Stimulated activated CD4-positive, alpha-beta T cell treated with anti-CD3 and anti-CD28 coated beads, Interleukin-15, amount 100 ng/mL, for 1 hour (primary cell): ENCODE measurements at places on chromosomes 5 and 9.

- no peak for DNase-seq
Observed at GRCh38 chr9:14677872-14678271, 15.4 kb downstream of the ZDHHC21 start.

DNA sequence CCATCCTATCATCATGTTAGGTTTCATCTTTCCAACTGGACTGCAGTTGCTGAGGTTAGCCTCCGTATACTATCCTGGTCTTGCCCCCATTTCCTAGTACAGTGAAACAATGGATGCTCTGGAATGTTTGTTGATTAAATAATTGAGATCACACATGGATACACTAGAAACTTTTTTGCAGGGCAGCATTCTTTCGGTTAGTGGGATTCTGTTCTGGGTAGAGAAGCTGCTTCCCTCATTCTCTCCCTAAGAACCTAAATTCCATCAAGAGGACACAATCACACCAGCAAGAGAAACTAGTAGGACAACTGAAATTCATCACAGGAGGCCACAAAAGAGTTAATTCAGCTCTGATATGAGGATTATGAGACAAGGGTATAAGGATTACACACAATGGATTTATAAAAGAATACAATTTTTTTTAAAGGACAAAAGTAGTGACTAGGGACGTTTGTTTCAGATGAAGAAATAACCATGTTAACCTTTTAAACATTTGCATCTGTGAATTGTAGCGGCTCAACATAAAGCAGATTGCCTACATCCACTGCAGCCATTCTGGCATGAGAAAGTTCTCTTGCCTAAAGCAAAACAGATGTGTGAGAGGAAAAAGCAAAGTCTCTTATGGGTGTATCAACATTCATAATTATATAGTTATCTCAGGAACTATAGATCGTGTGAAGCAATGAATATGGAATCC, 162.7 kb upstream of the LHFPL2 start:
- DNase-seq, result no peak

GRCh38 chr9:18920141-18921084, 112.6 kb downstream of the SAXO1 start:
- no peak for DNase-seq

DNA sequence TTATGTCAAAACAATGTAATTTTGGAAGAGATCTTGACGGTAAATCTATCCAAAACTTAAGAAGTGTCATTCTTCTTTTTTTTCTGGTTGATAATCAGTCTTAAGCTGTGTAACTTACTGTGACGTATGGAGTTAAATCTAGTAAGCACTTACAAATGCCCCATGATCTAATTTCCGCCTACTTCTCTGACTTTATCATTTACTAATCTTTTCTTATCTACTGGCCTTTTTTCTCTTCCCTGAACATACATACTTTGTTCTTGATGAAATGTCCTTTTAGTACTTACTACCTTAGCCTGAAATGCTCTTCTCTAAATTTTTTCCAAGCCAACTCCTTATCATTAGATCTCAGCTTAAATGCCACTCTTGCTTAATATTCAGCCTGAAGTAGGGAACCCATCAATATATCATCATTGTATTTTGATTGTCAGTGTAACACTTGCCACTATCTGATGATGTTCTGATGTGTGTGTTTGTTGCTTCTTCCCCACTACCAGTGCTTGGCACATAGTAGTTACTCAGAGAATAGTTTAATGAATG, 27.6 kb downstream of the AP3S1 start:
- no peak for DNase-seq

- DNase-seq, result no peak
Observed at GRCh38 chr5:55033568-55033967, 9.5 kb downstream of the GZMK start.

GRCh38 chr5:59104400-59105127, 521.7 kb downstream of the RAB3C start:
- no peak for DNase-seq

DNA sequence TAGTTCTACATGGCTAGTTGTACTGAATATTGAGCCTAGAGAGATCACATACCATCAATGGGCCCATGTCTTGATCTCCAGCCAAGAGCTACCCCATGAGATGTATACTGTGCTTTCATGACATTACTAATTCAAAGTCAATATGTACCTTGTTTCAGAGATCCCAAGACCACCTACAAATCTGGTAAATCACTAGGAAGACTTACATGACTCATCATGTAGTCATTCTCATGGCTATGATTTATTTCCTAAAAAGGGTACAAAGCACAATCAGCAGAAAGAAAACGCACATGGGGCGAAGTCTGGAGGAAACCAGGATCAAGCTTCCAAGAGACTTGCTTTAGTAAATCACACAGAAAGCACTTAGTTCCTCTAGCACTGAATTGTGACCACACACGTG, 103.0 kb downstream of the PCSK5 start:
- DNase-seq, result no peak
